ENCODE measurements at places on chromosomes 12 and 14.
A peak's percentile ranks its signal among the peaks of the same experiment; 100 is the strongest.

- no peak for DNase-seq
Measured at GRCh38 chr12:85138833-85139232, 102.7 kb downstream of the LRRIQ1 start.

GRCh38 chr12:113161415-113162016 lies 12.0 kb downstream of the CFAP73 start:
- DNase-seq: no peak

DNA sequence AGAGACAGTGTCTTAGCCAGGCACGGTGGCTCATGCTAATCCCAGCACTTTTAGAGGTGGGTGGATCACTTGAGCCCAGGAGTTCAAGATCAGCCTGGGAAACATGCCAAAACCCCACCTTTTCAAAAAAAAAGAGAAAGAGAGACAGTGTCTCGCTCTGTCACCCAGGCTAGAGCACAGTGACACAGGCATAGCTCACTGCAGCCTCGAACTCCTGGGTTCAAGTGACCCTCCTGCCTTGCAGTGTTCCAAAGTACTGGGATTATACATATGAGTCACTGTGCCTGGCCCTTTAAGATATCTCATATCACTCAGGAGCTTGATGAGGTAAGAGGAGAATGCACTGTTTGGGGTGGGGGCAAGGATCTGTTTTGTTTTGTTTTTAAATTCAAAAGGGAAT lies 48.1 kb upstream of the LTBP2 start:
- DNase-seq: no peak

- no peak for DNase-seq
Measured at GRCh38 chr12:62248873-62249272, 11.3 kb upstream of the USP15 start.

- no peak for DNase-seq
Measured at GRCh38 chr12:21502164-21502496, 541 bp downstream of the GOLT1B start.

- DNase-seq: no peak
Measured at GRCh38 chr12:46456356-46457334, 84.1 kb upstream of the SLC38A2 start.

DNA sequence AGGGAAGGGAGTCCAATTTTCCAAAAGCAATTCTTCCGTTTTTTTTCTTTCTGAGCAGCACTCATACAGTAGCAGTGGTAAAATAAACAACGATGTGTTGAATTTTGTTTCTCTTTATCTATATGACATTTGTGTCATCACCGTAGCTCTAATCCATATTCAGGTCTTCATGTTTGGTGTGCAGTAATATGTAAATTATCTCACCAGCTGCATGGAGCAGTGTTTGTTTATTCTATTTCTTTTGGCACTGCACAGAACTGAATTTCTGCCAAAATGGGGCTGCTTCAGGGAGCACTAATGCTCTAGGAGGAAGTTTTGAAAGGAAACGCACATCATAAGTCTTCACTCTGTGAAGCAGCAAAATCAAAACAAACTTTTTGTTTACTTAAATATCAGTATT lies 130.0 kb upstream of the NPAS3 start:
- DNase-seq: peak; percentile 75

DNA sequence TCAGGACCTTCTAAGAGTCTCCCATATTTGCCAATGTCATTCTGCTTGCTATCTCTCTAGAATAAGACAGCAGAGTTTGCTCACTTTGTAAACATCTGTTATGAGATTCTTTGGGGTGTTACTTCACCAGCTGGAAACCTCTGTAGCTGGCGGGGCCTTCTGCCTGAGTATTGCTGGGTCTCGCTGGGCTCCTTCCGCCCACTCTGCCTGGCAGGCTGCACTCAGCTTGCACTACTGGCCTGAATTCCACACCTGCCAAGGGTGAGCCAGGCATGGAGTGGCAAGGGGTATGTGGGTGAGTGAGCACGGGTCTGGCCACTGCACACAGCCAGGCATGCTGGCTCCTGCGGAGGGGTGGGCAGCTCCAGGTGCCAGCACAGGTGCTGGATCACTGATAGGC lies 267.3 kb upstream of the PDE3A start:
- DNase-seq: no peak

DNA sequence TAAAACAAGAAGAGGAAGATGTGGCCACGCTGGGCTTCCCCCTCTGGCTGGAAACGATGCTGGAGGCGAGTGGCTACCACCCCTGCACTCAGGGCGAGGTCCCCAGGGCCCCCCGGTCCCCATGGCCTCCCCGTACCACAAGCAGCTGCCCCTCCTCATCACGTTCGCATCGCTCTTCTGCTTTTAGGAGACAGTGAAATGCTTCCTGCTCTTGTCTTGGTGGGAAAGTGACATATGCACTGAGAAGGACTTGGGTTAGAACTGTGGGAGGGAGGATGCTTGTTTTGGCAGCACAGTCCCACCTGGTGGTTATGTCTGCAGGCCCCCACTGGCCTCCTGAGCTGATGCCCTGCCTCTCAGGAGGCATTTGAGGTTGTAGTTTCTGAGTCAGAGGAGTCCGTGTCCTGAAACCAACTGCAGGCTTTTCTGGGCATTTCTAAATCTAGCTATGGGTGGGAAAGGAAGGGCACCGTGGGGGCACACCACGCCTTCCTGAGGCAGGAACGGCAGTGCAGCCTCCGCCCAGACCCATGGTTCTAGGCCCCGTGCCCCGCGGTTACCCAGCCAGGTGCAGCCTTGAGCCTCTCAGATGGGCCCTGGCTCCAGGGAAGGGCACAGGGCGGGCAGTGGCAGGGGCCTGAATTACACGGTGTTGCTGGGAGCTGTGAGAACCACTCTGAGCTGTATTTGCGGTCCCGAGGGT lies 139.3 kb downstream of the ADGRD1 start:
- DNase-seq: no peak

- DNase-seq: no peak
Measured at GRCh38 chr12:132610051-132610759, at the start of gene LRCOL1. Gene LRCOL1 (minus strand): TSS chr12:132610582. CDS start chr12:132606251, 4,331 bp downstream.

GRCh38 chr12:58764100-58764953 lies 156.0 kb downstream of the LRIG3 start:
- DNase-seq: no peak

- DNase-seq: no peak
Measured at GRCh38 chr12:106285982-106286381, 16.6 kb upstream of the TCP11L2 start.

DNA sequence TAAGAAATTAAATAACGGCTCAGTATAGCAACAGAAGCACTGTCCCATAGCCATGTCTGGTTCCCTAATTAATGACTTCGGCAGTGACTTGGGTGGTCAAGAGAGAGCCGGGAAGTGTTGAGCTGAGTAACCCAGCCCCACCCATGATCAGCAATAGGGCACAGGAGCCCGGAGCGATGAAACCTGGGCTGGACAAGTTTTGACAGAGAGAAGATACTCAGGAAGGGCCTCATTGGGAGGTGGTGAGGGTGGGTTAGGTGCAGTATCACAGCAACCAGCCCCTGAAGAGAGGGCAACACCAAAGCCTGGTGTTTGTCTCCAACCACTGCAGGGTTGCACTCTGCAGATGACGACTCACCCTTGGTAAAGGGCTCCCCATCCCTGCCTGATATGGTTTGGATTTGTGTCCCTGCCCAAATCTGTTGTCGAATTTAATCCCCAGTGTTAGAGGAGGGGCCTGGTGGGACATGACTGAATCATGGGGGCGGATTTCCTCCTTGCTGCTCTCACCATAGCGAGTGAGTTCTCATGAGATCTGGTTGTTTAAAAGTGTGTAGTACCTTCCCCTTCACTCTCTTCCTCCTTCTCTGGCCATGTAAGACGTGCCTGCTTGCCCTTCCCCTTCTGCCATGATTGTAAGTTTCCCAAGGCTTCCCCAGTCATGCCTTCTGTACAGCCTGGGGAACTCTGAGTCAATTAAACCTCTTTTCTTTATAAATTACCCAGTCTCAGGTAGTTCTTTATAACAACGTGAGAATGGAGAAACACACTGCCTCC lies 124.9 kb upstream of the MED13L start:
- no peak for DNase-seq

DNA sequence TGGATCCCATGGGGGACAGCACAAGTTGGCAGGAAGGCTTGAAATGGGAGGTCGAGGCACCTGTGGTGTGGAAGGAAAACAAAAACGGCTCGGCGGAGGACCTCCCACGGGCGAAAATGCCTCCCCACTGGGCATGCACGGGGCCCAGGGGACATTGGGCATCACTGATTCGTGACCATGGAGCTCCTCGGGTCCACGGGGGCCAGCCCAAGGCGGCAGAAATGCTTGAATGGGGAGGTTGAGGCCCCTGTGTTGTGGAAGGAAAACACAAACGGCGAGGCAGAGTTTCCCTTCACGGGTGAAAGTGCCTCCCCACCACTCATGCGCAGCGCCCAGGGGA lies 376.0 kb downstream of the ALG10 start:
- no peak for DNase-seq

Measured in hindlimb muscle (tissue), 1 donor.